Hematopoietic multipotent progenitor cell (in vitro differentiated cells): ENCODE measurements at places on chromosomes 6 and 20. TPM values are rescaled to one million over a fixed set of nuclear protein-coding genes. Genes with fewer than 3 reads are reported as not detected.

DNA sequence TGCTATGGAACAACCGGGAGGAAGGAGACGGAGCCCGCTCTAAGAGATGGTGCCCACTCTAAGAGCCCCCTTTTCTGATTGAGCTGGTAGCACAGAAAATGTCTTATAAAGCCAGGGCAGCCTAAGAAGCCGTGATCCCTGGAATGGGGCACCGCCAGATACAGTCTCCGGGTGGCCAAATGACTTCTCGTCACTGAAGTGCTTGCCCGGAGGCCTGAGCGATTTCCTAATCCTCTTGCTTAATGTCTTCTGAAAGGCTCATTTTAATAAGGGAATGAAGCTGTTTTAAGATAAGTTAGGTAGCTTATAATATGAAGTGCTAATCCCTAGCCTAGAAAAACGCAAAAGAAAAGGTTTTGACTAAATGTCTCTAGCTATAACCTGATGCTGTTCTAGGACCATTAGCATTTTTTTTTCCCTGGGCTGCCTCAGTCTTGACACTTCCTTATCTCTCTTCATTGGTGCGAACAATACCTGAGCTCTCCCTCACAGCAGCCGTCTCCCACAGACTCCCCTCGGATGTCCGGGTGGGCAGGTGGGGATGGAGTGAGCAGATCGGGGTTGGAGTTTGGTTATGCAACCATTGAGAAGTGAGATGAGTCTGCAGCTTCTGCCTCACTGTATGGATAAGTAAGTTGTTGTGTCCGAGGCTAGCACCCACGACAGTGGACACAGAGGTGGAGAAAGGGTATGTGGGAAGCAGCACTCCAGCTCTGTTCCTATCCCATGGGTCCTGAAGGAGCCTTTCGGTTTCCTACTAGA, 559.4 kb upstream of the AGPAT4 start:
- DNase-seq: no peak

DNA sequence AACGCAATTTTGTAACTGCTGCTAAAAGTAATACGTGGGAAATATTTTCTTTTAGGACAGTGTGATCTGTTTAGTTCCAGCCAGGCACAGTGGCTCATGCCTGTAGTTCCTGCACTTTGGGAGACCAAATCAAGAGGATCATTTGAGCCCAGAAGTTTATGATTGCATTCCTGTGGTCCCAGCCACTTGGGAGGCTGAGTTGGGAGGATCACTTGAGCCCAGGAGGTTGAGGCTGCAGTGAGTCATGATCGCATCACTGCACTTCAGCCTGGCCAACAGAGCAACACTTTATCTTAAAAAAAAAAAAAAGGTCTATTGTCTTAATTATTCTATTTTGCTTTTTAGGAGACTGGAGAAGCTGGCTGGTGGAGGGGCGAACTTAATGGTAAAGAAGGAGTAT, 101.5 kb downstream of the CD2AP start:
- no peak for DNase-seq

REM1 gene
- 0.27 TPM for total RNA-seq

DNA sequence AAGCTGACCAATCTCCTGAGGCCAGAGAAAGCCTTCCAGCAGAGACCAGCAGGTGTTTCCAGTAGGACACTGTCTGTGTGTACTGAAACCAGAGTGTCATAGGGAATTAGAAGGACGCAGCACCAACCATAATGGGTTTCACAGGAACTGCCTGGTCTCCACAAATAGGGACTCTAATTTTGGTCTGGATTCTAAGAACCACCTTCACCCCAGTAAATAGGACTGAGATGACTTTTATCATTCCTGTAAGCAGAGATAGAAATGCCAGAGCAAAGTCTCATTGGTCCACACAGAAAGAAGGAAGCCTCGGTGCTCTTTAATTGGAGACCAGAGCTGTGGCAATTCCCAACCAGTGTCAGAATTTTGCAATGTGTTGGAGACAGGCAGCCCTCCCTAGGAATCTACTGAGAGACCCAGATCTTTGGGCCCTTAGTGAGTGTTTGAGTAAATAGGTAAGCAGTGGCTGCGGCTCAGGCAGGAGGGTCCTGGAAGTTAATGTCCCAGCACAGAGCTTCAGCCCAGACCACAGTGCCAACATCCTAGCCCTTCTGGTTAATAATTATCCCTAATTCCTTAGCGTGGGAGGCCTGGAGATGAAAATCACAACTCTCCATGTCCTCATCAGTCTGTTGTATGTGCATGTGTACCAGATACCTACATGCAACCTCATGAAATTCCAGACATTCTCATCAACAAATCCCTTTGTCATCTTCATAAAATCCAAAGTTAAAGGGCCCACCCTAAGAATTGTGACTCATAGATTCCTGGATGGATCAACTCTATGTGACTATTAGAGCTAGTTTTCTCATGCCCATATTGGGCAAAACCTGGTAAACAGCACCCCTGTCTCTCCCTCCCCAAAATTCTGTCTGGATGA, 81.2 kb downstream of the UNC5CL start:
- DNase-seq: no peak

GMEB2 gene
- 11.8 TPM for total RNA-seq
